NCI-H1092 (cell line): ENCODE measurements at places on chromosomes 11 and 22.

GRCh38 chr11:72573072-72573854 is 101.0 kb downstream of the PDE2A start:
- no peak for DNase-seq

DNA sequence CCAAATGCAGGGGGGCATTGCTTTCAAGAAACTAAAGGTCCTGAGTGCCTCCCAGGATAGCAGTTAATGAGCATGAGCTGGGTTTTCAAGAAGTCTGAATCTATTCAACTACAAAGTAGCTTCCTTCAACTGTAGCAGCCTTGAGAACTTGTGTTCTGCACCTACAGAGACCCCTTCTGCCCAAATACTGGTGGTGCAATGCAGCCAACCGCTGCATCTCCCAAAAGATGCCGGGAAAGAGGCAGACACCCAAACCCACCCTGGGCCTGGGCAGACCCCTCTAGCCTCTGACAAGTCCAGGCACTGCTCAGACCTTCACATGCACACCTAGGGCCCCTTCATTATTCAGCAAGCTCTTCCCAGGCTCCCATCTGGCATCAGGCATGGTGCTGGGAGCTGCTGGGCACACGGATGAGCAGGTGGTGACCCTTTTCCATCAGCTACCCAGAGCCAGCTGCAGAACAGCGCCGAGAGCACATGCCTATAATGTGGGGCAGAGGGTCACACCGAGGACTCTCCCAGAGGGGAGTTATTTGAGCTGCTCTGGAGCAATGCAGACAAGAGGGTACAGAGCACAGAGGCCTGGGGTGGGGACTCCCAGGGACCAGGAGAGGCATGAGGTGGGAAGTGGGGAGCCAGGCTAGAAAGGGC is 44.9 kb upstream of the ETS1 start:
- no peak for DNase-seq

- no peak for DNase-seq
These were observed 223.0 kb downstream of the TBC1D22A start for GRCh38 chr22:46985507-46985882.

GRCh38 chr11:5736396-5736795 is at the start of gene OR56B1:
TSS of gene OR56B1 (plus strand) at chr11:5736448. CDS start at chr11:5736517, 69 bp downstream.
- no peak for DNase-seq

DNA sequence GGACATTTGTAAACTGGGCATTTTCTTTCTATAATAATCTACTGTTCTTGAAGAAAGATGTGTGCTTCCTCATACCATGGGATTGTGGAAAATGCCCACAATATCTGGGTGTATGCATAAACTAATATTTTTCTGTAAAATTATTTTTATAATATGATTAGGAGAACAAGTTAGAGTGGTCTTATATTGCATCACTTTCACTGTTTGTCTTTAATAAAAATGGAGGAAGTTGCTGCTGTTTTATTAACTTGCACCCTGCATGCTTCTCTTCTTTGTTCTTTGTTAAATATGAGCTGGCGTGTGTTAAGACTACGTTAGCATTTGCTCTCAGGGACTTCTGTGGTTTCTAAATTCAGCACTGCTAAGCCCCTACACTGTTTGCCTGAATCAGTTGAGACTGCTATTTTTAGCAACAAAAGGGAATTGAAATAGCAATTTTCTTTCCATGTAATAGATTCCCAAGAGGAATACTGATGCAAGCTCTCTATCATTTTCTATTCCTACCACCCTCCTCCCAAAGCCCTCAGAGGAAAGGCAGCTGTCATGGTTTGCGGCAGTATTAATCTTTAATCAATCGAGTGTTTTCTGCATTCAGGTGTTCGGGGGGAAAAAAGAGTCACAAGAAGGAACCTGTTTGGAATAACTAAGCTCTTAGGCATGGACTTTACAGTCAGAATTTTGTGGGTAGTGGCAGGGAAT is 56.1 kb downstream of the HSD17B12 start:
- no peak for DNase-seq

GRCh38 chr22:29750559-29751538 is 16.0 kb downstream of the ZMAT5 start:
- no peak for DNase-seq
